NCI-H1417 treated with DMSO at 0.1 percent for 48 hours (cell line): ENCODE measurements at places on chromosomes 1 and 21.

GRCh38 chr1:25118546-25118945 lies 113.8 kb downstream of the SYF2 start:
- DNase-seq = no peak

DNA sequence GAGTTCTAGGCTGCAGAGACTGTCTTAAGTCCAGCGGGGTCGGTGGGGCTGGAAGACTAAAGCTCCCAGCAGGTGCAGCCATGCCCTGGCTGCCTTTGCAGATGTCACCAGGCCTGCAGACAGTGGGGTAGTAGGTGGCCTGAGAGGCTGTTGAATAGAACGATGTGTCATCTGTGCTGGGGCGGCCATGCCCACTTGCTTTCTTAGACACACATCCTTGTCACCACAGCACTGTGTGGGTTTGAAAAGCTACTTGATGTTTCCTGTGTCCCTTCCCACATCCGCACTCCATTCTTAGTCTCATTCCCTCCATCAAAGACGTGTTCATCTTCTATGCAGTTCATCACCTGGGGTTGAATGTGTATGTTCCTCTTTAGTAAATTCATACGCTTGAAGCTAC lies 184.5 kb upstream of the TMEM51 start:
- no peak for DNase-seq

GRCh38 chr1:183244466-183244865 lies 58.4 kb downstream of the LAMC2 start:
- no peak for DNase-seq

DNA sequence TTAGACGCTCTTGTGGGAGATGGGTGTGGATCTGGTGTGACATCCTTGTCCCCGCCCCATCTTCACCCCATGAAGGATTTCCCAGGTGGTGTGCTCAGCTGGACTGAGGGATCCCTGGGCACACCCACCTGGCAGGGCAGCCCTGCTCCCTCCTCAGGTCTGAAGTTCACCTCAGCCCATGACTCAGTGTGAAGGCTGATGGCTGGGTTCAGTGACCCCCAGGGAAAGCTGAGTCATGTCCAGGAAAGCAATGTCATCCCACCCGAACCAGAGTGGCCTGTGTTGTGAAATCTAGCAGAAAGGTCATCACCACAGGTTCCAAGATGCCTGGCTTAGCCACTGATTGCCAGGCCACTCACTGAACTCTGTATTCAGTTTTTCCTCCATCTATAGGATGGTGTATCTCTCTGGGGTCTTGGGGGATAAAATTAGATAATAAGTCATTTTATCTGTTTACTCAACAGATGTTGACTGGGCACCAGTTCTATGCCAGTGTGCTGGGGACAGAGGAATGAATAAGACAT lies 97.7 kb upstream of the JUN start:
- no peak for DNase-seq

DNA sequence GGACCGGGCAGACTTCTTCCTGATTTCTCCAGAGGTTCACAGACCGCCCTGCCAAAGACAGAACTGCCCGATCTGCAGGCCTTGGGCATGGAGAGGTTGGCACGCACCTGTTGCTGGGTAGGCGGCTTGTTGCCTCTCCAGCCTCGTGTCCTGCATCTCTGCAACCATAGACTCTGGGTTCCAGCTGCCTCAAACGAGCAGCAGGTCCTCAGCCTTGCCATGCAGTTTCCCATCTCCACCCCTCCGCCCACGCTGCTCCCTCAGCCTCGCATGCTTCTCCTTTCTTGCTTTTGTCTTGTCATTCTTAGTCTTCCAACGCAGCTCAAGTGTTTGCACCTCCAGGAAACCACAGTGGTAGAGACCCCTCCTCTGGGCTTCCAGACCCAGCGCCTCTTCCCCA lies 126.2 kb downstream of the LACTBL1 start:
- no peak for DNase-seq
